Hypothalamus (tissue), 51 donors: ENCODE measurements at places on chromosomes 4 and X.

DNA sequence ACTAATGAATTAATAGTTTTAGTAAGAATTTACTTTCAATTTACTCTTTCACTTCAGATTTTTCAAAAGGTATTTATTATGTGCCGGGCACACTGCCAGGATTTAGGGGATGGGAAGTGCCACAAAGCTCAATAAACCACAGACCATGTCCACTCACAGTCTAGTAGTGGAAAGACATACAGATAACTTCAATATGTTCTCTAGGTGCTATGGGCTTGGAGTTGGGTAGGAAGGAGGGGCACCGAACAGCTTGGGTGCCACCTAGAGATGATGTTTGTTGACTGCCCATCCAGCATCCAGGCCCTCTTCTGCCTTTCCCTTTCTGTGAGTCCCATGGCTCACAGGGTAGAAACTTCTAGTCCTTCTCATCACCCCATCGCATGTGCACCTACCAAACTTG, 17.8 kb downstream of the MFAP3L start:
- no peak for DNase-seq

DNA sequence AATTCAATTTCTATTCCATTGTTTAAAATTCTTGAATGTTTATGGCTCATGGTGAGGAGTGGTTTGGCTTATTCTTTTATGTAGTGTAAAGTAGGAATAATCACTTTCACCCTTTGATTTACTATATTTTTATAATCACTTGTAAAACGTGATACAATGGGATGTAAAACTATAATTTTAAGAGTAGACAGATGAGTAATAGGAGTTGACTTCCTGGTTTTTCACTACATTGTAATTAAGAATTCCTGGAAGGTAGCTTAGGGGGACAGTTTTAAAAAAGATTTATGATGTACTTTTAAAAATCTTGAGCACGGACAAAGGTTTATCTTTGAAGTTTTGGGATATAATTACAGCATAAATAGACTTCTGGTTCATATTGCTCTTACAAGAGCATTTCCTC, 65.3 kb downstream of the PDGFC start:
- DNase-seq, result no peak

- no peak for DNase-seq
Observed at GRCh38 chr4:38931125-38931524, 63.5 kb downstream of the FAM114A1 start.

GRCh38 chr4:107658400-107659336, 61.4 kb downstream of the PAPSS1 start:
- DNase-seq, result no peak

GRCh38 chr4:26201120-26201519, 119.7 kb upstream of the RBPJ start:
- no peak for DNase-seq

- DNase-seq, result no peak
Observed at GRCh38 chr4:72109959-72110497, 78.2 kb downstream of the NPFFR2 start.

DNA sequence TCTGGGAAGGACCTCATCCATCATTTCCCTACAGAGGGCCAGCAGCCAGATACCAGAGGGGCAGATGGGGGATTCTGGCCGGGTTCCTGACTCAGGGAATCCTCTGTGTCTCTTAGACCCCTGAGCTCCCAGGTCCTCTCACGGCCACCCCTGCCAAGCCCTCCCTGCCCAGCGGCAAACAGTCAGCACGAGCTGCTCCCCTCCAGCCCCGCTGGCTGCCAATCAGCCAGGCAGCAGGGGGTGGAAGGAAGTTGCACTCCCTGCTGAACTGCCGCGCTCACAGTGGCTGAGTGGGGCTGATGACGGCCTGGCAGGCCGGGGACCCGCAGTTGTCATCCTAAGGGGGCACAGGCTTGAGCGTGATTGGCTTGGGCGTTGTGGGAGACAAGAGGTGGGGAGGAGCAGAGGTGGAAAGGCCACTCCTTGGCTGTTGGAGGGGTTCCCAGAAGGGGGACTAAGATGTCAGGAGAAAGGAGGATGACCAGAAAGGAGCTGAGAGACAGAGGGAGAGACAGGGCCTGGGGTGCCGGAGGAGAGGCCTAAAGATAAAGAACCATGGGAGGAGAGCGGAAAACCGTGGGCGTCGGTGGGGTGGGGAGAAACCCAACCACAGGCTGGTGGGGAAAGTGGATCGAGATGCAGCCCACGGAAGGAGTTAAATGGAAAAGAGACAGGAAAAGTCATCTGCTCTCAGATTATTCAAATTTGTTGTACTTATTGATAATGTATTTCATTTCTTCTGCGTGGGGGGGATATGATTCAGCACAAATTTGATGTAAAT, 4.4 kb upstream of the CCDC149 start:
- no peak for DNase-seq

- DNase-seq, result no peak
Observed at GRCh38 chr4:52157641-52158316, 106.7 kb downstream of the SPATA18 start.

DNA sequence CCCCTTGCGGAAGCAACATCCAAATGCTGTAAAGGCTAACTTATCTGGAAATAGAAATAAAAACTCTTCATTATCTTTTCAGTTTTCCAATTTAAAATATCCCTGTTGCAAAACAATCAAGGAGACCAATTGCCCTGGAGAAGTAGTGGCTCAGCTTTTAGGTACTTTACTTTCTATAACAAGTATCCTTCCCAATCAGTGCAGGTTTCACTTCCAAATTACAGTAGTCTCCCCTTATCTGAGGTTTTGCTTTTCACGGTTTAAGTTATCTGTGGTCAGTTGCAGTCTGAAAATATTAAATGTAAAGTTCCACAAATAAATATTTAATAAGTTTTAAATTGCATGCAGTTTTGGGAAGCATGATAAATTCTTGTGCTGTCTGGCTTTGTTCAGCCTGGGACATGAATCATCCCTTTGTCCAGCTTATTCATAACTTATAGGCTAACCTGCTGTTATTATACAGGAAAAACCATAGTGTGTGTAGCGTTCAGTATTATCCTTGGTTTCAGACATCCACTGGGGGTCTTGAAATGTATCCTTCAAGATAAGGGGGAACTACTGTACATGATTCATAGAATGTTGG, 973.1 kb upstream of the GRID2 start:
- no peak for DNase-seq

DNA sequence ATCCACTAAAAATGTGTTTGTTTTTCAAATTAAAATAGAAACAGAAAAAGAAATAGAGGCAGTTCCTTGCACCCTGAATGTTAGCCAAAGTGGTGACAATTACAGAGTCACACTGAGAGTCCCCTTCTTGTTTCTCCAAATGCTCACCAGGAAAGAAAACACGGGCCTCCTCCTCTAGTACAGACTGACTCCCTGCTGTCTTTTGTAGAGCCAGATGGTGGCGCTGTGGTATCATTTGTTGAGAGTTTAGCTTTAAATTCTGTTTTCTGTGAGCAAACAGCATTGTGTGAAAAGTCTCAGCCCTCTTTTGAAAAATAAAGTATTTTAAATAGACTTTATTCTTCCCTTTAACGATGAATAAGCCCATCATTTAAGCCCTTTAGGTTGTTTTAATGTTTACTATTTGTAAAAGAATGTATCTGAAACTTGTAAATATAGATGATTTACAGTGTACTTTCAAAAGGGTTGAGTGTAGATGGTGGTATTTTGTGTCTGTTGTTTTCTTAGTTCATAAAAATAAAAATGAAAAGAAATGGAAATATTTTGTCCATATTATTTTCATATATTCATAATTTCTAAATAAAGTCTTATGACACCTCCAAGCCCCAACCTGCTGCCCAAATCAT, 36.9 kb upstream of the ATOH1 start:
- peak; percentile 26 for DNase-seq

DNA sequence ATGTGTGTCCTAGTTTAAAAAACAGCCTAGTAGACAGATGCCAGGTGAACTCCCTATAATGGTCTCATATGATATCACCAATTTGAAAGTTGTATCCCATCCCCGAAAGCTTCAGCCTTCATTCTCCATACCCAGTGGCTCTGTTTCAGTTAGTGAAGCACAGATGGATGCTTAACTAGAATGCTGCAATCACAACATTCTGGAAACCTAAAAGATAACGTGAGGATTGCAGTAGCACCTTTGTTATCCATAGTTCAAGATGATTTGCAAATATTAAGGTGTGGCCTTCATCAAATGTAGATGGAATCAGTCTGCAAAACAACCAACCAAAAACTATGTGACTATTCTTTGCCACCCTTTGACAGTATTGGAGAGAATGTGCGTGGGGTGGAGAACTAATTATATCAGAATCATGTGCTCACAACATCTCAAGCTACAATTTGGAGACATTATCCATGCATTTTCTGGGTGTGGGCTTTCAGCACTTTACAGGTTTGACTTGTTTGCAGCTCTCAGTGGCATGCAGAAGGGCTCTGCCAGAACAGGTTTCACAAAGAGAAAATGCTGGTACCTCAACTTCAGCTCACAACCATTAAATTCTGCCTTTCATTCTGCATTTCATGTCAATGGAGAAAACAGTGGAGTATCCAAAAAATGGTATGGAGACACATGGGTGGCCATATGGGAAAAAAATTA, 18.3 kb upstream of the PPID start:
- no peak for DNase-seq

- no peak for DNase-seq
Observed at GRCh38 chrX:1591863-1592469, 562 bp downstream of the AKAP17A start.

DNA sequence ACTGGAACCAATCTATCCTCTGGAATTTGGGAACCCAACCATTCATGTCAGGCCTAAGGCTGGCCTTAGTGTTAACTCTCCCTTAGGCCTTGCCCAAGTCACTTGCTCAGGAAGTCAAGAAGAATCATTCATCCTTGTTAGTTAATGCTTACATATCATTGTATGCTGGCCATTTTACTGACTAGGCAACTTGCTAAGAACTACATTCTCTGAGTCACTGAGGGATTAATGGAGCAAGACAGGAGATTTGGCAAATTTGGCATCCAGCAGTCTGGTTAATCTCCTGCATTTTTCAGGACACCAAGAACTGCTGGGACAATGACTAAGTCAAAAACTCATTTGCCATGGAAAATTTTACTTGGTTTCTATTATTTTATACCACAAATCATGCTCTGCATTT, 115.8 kb upstream of the DDIT4L start:
- no peak for DNase-seq

DNA sequence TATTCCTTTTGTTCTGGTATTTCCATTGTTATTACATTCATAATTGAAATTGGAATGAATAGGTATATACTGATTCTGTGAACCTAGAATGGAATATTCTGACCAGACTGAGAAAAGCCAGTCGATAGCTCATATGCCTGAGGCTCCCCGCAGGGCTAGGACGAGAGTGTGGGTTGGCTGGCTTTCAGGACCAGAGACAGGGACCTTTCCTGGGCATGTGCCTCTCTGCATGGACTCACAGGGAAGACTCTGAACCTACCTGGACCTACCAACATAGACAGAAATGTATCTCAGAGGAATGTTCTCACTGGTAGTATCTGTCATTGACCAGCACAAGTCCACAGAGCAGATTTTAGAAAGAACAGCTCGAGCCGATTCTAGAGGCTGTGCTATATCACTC, 214.6 kb downstream of the FRMPD4 start:
- no peak for DNase-seq

GRCh38 chr4:47561331-47561730, 76.3 kb downstream of the ATP10D start:
- DNase-seq, result no peak
